Stimulated activated CD4-positive, alpha-beta T cell treated with anti-CD3 and anti-CD28 coated beads, Interleukin-12 subunit alpha, Interleukin-12 subunit beta, amount 100 ng/mL, for 48 hours (primary cell): ENCODE measurements at places on chromosomes 13 and 19.

GRCh38 chr13:113566227-113566561 is 18.4 kb upstream of the TFDP1 start:
- DNase-seq: no peak

DNA sequence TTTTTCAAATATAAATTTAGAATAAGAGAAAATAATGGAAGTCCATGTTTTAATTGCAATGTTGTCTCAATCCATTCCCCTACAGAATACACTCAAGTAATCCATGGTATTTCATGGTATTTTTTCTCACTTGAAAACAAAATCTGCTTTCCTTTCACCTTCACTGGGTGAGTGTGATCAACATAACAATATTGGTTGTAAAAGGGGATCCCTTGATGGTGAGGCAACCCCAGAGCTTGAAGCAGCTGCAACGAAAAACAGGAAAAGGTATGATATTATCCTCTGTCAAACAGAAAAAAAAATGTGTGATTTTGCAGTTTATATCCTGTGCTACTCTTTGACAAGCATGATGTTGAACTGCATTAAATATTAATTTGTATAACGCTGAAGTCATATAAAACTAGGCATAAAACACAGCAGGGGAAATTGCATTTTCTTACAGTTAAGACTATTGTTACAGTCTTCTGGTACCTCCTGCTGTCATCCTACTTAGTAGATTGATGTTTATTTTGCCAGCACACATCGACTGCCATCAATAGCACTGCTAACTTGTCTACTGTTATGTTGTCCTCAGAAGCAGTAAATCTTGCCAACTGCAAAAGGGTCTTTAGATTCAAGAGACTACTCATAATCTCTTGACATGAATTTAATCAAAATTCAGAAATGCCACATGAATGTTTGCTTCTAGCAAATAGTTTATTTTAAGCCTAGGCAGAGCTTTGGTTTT is 373.1 kb upstream of the MIR17HG start:
- DNase-seq: no peak

GRCh38 chr19:38713227-38713649 is 31.0 kb downstream of the CAPN12 start:
- DNase-seq: no peak

DNA sequence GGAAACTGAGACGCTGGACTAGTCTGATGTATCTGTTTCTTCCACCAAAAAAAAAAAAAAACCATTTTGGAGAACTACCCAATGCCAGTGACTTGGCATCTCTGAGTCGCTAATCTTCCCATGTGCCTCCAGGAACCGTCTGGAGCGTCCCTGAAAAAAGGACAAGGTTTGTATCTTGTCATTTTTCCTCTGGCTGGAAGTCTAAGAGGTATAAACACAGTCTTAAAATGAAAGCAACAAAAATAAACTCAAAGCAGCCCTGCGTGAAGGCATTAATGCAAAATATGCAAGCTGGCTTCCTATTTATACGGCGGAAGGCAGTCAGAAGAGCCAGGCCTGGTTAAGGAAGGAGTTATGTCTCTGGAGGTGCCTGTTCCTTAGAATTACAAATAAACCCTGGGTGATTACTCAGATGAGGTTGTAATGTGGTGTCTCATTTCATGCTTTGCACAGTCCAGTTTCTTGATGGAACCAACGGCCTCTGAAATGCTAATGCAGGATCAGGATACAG is 20.3 kb downstream of the ACTN4 start:
- DNase-seq: no peak

- no peak for DNase-seq
Observed at GRCh38 chr13:76882431-76882830, 3.8 kb downstream of the KCTD12 start.

DNA sequence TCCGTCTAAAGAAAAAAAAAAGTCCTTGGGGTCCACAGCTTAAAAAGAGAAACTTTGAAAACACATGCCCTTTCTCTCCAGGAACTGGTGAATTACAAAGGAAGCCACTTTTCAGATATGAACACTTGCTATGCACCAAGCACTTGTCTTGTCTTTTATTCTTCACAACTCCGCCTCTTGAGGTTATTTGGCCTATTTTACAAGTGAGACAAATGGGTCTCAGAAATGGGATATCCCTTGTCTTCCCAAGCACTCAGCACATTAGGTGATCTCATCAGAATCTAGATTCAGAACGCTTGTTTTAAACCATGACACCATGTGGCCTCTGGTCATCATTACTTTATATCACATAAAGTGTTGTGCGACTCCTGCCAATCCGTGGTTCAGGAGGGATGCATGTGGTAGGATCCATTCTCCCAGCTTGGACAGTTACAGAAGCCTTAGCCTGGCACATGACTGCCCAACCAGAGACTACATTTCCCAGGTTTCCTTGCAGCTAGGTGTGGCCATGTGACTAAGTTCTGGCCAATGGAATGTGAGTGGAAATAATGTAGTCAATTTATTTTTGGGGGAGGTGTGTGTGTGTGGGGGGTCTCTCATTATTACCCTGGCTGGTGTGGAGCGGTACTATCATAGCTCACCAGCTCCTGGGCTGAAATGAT is 13.9 kb downstream of the TSKS start:
- DNase-seq: no peak

DNA sequence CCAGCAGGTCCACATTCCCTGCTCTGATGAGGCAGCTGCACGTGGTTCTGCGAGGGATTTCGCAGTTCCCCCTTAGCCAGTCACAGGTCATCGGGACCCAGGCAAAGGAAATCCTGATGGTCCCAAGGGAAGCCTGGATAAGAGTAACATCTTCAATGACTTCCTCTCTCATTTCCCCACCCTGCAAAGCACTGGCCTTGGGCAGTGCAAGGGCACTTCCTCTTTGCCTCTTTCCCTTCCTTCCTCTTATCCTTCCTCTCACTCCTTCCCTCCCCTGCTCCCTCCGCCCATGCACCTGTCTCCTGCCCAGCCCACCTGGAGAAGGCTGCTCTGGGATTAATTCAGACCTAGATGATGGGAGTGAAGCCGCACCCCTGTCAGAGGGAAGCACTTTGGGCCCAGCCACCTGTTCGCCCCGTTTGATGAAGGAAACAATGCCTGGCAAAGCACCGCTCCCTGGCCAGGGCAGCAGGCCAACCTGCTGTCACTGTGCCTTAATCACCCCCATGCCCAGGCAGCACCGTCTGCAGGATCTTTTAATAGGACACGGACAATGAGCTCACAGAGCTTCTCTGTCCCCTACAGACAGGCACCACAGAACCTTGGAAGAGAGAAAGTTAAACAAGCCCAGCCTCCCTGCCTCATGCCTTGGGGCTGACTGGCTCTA is 113.5 kb upstream of the PABPC3 start:
- no peak for DNase-seq

DNA sequence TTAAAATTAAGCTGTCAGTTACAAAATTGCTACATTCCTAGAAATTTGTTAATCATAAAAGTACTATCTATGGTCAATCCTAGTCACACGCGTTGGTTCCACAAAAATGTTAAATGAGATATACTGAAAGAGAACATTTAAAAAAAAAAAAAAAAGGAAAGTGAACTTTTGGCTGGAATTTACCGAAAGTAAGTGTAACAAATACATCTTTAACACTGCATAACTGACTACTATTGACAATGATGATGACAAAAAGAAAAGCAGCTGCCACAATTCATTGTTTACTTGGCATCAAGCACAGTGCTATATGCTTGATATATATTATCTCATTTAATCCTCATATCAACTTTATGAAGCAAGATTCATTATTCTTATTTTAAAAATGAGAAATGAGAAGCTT is 19.8 kb upstream of the POU4F1 start:
- no peak for DNase-seq

- no peak for DNase-seq
Observed at GRCh38 chr19:1363599-1363998, 20.1 kb upstream of the NDUFS7 start.

- DNase-seq: no peak
Observed at GRCh38 chr13:69324090-69324886, 783.3 kb upstream of the ATXN8OS start.

GRCh38 chr13:110945928-110946570 is 31.2 kb upstream of the ANKRD10 start:
- no peak for DNase-seq

- no peak for DNase-seq
Observed at GRCh38 chr19:9875031-9875627, 40.0 kb downstream of the PIN1 start.

- no peak for DNase-seq
Observed at GRCh38 chr19:53079313-53079924, 23.8 kb downstream of the ZNF160 start.

GRCh38 chr19:2223391-2223790 is 12.7 kb downstream of the PLEKHJ1 start:
- DNase-seq: no peak

DNA sequence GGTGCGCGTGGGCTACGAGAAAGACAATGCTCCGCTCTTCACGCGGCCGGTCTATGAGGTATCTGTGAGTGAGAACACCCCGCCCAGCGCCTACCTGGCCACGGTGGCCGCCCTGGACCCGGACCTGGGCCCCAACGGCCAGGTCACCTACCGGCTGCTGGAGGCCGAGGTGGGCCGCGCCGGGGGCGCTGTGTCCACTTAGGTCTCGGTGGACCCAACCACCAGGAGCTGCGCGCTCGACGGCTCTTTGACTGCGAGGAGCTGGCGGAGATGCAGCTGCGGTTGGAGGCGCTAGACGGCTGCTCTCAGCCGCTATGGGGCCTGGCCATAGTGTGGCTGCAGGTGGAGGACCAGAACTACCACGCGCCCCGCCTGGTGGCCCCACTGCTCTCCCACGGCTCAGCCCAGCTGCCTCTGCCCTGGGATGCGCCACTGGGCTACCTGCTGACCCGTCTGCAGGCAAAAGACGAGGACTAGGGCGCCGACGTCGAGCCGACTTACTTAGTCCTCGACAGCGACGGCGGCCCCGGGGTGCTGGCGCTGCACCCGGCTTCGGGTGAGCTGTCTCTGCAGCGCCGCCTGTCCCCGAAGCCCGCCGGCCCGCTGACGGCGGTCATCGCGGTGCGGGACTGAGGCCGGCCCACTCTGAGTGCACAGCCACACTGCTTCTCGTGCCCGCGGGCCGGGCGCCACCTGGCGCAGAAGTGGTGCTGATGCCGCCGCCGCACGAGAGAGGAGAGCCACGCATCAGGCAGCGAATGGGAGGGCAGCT is 173.0 kb downstream of the OLFM4 start:
- no peak for DNase-seq

DNA sequence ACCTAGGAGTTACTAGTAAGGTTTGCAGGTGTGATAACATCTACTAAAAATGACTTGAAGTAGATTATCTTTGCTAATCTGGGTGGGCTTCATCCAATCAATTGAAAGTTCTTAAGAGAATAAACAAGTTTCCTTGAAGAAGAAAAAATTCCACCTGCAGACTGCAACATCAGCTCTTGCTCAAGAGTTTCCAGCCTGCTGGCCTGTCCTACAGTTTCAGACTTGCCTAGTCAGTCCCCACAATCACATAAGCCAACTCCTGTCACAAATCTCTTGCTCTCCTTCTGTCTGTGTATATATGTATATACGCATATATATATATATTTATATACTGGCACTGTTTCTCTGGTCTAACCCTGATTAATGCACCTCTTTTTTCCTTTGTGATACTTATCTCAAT is 67.3 kb upstream of the ITM2B start:
- no peak for DNase-seq

- no peak for DNase-seq
Observed at GRCh38 chr13:31882794-31883193, 143.5 kb downstream of the RXFP2 start.

- DNase-seq: no peak
Observed at GRCh38 chr13:92418818-92419412, 807.7 kb upstream of the GPC6 start.

GRCh38 chr13:33242984-33243617 is 42.5 kb downstream of the STARD13 start:
- no peak for DNase-seq

- DNase-seq: peak; percentile 4
Observed at GRCh38 chr13:109743706-109744453, 42.5 kb downstream of the IRS2 start.

DNA sequence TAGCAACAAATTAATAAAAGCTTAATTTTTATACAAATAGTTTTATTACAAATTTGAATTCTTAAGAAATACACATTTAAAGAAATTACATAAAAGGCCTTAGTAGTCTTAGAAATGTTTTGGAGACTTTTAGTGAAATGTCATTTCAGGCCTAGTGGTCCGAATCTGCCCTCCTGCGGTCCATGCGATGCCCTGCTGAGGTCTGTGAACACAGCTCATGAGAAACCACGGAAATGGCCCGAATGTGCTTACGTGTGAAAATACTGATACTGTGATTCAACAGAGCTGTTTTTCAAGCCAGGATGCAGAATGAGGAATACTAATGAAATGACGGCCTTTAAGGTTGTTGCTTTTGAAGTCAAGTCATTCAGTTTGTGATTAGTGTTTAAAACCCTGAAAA is 157.9 kb downstream of the COL4A1 start:
- DNase-seq: no peak
